ENCODE measurements at places on chromosomes 16 and 17. TPM values are rescaled to one million over a fixed set of nuclear protein-coding genes. Genes with fewer than 3 reads are reported as not detected.

DNA sequence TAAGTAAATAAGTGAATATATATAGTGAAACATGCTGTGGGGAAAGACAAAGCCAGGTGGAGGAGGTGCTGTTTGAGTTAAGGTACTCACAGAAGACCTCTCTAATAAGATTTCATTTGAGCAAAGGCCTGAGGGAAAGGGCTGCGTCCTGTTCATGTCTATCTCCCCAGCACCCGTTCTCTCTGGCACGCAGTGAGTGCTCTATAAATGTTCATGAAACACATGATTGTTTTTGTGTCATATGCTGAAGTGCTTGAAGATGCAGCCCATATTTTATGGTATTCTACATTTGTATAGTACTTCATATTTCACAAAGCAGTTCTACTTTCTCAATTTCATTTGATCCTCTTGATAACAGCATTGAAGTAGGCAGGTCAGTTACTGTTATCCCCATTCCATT lies 990 bp downstream of the VWA3A start:
- no peak for DNase-seq

Gene KRT40
- total RNA-seq: not detected

- DNase-seq: no peak
Measured at GRCh38 chr16:75617121-75617520, 6.0 kb downstream of the ADAT1 start.

GRCh38 chr17:63764716-63765115 lies 8.7 kb downstream of the CCDC47 start:
- DNase-seq: no peak

GRCh38 chr17:76278952-76279741 lies 14.0 kb downstream of the UBALD2 start:
- DNase-seq: peak; percentile 96

DNA sequence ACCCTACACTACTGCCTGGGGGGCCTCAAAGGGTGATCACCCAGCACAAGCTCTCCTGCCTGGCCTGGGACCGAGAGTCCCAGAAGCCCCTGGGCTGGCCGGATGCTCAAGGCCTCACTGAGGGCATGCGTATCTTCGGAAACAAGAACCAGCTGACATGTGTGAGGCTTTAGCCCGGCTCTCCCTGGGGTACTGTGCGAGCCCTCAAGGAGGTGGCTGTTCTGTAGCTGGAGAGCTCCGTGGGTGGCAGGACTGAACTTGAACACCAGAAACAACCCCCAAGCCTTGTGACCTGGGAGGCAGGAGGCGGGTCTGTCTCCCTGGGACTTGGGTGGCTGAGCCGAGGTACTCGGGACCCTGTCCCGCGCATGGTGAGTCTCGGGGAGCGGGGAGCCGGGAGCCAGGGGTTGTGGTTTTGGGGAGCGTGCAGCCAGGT lies 7.0 kb downstream of the DPEP1 start:
- no peak for DNase-seq

DNA sequence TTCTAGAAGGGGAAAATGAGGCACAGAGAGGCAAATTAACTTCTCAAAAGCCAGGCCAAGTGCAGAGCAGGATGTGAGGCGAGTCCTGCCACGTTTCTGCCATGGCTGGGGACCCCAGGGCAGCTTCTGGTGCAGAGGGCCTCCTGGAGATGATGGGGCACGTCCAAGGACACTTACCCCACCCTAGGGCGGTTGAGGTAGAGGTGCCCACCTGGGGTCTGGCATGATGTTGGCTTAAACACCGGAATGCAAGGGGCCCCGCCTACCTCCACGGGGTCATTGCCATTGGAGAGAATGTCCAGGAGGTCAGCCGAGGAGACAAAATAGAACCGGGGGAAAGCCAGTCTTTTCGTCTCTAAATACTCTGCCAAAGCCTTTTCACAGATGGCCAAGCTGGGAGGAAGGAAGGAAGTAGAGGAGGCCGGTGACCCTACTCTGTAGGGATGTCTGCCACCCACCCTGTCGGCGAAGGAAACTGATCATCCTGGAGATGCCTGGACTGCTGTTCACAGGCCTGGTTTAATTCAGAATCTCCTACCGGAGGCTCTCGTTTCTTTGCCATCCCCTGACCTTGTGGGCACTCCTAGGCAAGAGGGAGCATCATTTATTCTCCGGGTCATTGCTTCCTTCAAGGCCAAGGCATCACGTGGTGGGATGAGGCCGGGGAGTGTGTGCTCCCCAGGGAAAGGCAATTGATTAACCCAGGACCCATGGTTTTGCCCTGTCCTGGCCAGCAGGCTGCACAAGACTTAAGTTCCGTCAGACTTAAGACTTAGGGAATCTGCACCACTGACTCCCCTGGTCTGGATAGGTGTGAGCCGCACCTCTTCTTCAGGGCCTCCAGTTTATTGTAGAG lies 70.5 kb downstream of the DNAH17 start:
- DNase-seq: peak; percentile 44

DNA sequence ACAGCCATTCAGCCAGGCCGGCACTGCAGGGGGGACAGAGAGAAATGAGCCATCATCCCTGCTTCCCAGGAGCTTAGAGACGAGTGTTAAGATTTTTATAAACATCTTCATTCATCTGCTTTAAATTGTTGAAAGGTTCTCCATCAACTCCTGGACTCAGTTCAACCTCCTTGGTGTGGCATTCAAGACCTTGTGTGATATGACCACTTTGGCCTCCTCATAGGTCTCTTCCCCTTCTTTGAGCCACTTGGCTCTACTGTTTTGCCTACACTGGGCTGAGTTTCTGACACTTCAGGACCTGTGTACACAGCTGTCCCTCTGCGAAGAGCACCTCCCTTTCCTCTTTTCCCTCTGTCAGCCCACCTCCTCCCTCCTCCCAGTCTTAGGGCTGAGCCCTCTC lies 4.3 kb downstream of the DOC2B start:
- no peak for DNase-seq

Gene PRSS27
- 1.3 TPM for total RNA-seq

GRCh38 chr16:58733248-58733670 lies 857 bp downstream of the GOT2 start:
- no peak for DNase-seq

Gene CX3CL1
- 47.5 TPM for total RNA-seq

DNA sequence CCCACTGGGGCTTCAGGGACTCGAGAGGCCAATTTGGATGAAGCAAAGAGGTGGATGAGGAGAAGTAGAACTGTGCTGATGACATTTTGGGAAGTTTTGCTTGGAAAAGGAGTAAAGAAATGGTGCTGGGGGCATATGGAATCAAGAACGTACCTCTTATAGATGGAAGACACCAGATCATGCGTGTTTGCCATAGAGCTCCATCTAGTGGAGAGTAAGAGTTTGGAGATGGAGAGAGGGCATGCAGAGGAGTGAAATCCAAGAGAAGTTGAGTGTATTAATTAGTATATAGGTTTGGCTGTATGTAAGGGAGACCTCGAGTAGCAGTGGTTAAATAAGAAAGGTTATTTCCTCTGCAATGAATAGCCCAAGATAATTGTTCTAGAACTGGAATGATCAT lies 56.0 kb downstream of the SHISA6 start:
- no peak for DNase-seq

Measured in aorta (tissue), 5 donors.